Stimulated activated CD8-positive, alpha-beta memory T cell treated with anti-CD3 and anti-CD28 coated beads, Interleukin-4, amount 100 ng/mL, for 1 hour (primary cell): ENCODE measurements at places on chromosomes 11 and 22.

GRCh38 chr11:17173332-17173731 is 34.5 kb downstream of the PIK3C2A start:
- DNase-seq, result no peak

DNA sequence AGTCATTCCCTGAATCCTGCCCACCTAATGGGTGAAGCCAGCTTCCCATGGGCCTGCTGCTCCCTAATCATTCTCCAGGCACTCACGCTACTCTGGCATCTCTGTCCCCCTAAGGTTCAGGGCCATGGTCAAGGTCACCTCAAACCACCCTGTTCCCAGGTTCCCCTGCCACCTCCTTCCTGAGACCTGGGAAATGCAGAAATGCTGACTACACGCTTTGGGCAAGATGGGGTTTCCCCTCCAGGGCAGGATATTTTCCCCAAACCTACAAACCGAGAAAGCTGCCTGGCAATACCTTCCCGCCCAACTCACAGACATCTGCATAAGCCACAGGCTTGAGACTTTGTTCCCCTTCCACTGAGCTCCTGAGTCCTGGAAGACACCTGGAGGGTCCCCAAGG is 97.6 kb downstream of the FEZ1 start:
- DNase-seq, result no peak

DNA sequence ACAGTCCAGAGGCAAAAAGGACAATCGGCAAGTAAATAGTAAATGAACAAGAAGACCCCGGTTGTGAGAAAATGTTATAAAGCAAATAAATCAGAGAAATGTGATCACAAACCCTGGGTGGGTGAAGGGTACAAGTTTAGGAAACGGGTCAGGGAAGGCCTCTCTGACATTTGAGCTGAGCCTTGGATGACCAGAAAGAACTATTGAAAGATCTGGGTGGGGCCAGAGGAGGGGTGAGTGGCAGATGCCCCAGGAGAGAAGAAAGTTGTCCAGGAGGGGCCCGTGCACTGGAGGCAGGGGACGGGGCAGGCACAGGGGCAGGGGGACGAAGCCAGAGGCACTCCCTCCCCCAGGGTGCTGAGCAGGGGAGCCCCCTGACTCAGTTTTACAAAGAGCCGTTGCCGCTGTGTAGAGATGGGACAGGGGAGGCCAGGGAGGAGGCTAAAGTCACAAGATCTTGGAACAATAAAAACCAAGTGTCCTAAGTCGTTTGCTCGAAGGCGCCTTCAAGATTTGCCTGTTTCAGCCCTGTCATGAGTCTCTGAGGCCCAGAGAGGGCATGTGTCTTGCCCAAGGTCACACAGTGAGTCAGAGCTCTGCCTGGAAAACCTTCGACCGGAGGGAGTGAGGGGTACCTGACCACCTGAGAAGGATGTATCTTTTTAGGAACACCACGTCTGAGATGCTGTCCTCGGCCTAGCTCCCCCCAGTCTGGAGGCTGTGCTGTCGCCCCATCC is 10.8 kb upstream of the PDGFB start:
- DNase-seq, result no peak

GRCh38 chr22:42376711-42377554 is 55.3 kb downstream of the NFAM1 start:
- DNase-seq, result no peak

DNA sequence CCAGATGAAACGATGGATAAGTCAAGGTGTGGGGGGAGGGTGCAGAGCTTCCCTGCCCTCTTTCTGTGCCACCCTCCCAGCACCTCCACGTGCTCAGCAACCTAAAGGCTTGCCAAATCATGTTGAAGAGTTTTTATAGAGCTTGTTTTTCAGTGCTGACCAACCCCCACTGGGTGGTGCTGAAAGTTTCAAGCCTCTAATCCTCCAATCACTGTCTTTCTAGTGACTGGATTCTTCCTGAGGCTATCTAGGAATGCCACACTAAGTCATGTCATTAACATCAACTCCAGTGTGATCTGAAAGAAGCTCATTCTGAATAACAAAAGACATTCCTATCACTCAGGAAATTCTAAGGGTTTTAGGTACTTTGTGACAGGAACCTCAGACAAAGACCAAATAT is 382.6 kb downstream of the DYNC2H1 start:
- DNase-seq, result no peak

GRCh38 chr11:33724644-33725035 is 11.6 kb downstream of the CD59 start:
- no peak for DNase-seq

DNA sequence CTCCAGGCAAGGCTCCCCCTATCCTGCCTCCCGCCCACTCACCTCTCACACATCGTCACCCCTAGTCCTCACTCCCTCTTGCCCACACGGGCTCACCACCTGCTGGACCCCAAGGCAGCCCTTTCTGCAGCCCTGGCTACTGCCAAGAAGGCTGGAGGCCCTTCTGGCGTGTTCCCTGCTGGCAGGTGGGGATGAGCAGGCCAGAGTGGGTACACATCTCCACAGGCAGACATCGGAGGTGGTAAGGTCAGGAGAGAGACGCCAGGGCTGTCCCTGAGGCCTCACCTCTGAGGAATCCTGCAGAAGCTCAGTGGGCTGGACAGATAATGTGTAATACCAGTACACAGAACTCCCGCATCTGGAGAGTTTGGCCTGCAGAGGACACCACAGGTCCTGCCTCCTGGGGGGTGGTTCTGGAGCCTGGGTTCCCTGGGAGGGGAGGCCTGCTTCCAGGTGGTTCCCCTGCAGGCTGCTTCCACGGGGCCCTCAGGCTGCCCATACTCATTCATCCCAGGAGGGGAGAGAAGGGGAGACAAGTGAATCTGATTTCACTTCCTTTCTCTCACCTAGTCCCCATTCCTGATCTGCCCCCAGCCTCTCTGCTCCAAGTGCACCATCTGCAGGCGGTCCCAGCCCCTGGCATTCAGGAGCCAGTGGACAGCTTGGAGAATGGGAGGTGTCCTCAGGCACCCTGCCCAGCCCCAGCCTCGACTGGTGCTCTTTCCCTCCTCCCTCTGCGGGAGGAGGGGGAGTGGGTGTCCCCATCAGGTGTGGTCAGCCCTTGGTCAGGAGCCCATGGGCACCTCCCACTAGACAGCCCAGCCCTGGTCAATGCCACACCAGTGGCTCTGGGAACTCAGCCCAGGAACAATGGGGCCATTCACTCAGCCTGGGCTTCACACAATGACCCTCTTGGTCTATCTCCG is 6.1 kb upstream of the CHST1 start:
- no peak for DNase-seq

DNA sequence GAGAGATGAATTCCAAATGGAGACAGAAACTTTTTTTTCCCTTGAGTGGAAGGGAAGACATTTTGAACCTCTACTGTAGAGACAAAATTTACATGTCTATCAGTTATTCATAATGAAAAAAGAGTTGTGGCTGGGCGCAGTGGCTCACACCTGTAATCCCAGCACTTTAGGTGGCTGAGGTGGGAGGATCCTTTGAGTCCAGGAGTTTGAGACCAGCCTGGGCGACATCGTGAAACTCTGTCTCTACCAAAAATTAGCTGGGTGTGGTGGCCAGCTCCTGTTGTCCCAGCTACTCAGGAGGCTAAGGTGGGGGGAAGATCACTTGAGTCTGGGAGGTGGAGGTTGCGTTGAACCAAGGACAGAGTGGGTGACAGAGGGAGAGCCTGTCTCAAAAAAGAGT is 4.1 kb downstream of the EED start:
- no peak for DNase-seq

DNA sequence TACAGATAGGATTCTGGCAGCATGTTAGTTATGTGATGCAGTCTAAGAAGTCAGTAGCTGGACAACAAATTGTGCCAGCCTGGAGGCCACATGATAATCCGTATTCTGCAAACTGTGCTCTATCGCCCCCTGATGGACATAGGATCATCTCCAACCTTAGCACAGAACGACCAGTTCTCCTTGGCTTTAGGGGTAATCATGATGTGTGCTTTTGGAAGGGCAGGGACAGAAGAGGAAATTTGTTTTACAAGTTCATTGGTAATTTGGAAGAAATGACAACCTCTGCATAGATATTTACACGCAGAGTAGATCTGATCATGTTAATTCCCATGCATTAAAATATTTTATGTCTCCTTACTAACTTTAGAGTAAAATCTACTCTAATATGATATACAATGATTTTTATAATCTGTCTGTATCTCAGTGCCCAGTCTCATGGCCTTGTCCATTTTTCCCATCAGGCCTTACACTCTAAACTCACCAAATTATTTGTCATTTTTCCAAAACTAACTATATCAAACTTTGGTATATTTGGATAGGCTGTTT is 12.1 kb downstream of the OR10D3 start:
- DNase-seq, result peak; percentile 7

DNA sequence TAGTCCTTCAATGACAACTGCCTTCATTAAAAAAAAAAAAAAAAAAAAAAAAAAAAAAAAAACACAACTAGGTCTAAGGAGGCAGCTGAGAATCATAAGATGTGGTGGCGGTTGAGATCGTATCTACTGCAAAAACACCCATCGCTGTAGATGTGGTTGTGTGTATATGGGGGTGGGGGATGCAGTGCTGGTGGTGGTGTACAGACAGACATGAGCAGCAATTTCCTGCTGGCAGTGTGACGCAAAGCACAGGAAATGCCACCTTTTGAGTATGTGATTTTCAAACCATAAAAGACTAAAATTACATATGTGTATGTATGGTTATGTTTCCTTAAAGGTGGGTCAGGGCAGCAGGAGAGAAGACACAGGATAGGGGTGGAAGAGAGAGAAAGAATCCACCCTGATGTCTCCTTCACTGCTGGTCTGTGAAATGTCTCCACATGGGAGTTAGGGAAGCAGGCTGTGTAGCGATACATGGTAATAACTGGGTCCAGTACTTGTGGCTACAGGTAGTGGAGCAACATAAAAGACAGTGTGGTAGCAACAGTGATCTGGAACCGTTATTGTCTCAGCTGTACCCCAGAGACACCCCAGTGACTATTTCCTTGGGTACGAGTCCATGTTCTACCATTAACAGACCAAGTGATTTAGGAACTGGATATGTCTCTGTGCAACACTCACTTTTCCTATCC is 57.9 kb downstream of the SYTL2 start:
- DNase-seq, result peak; percentile 66

- DNase-seq, result no peak
Measured at GRCh38 chr22:35435201-35435740, 35.3 kb downstream of the MCM5 start.

DNA sequence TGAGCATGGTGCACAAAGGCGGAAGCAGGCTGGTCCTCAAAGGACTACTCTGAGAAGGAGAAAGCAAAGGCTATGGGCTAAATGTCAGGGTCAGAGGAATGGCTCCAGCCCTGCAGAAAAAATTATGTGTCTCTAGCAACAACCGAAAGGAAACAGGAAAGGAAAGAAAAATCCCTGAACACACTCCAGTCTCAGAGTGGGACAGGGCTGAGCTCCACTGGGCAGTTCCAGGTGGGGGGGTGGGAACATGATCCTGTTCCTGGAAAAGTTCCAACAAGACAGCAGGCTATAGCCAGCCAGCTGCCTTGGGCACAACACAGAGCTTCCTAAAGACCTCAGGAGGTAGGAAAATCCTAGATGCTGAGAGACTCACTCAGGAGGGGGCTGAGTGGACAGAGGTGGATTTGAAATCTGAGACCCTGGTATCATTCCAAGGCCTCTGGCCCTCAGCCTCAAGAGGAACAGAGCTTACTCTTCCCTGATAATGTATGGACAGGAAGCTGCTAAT is 1088.2 kb downstream of the TBC1D22A start:
- DNase-seq, result no peak

GRCh38 chr11:110185121-110185591 is 92.0 kb downstream of the ZC3H12C start:
- DNase-seq, result no peak
